Forelimb muscle (tissue), 1 donor: ENCODE measurements at places on chromosomes 1 and 21.

- no peak for DNase-seq
These were observed 42.1 kb upstream of the KIAA0040 start for GRCh38 chr1:175234639-175235038.

GRCh38 chr1:168405906-168406549, 125.4 kb downstream of the TBX19 start:
- no peak for DNase-seq

- no peak for DNase-seq
These were observed 2.5 kb downstream of the ADAR start for GRCh38 chr1:154605534-154605933.

DNA sequence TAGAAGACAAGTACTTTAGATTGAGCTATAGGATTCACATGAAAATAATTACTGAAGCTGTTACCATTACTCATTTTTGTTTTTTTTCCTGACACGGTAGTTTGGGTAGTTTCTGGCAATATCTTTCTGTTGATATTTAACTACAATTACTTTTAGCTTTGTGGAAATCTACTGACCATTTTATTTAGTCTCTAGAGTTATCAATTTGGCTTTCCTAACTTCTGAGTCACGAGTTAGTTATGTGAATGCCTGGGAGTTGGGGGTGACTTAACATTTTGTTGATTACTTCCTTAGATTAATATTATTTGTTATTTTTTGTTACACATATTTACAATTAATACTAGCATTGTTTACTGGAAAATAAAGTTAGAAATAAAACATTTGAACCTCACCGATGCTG, 160.6 kb downstream of the HMCN1 start:
- DNase-seq, result no peak

GRCh38 chr1:173422456-173422976, 54.6 kb upstream of the PRDX6 start:
- no peak for DNase-seq

DNA sequence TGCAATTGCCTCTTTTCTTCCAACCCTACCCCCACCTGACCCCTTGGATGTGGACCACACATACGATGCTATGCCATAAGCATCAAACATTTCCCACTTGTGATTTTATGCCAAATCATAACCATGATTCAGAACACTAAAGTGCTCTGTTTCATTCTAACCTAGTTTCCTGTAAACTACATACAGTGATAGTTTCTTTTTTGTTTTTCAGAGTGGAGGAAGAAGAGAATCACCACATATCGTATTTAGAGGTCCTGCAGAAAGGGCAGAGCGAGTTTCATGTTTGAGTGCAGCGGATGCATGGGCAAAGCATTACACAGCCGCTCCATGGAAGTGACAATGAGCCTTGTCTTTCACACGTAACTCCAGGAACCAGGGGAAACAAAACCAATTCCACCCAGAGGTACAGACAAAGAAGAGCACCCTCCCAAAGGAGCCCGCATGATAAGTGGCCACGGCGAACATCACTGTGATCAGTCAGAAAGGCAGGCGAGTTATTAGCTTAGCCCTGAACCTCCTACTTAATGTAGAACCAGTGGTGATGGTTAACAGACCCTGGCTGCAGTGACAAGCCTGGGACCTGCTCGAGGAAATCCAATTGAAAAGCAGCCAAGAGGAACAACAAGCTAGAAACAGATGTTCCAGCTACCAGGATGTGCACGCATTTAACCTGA, 64.0 kb upstream of the ZNF281 start:
- no peak for DNase-seq

- DNase-seq, result peak; percentile 47
These were observed 92.1 kb upstream of the POU3F1 start for GRCh38 chr1:38138498-38139233.

- no peak for DNase-seq
These were observed 105.7 kb upstream of the GUCA2B start for GRCh38 chr1:42047508-42047880.

DNA sequence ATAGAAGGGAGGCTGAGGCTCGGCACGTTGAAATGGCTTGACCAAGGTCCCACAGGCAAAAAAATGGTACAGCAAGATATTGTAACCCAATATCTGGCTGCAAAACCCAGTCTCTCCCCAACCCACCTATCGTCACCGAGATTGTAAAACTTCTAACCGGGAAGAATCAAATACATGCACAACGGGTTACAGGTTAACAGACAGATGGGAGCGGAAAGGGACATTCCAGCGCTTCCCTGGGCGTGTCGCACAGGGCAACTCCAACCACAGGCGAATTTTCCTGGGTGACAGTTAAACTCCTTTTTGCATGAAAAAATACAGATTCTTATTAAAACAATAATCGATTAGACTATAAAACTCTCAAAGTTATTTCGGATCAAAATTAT, 31.8 kb upstream of the JUN start:
- no peak for DNase-seq

DNA sequence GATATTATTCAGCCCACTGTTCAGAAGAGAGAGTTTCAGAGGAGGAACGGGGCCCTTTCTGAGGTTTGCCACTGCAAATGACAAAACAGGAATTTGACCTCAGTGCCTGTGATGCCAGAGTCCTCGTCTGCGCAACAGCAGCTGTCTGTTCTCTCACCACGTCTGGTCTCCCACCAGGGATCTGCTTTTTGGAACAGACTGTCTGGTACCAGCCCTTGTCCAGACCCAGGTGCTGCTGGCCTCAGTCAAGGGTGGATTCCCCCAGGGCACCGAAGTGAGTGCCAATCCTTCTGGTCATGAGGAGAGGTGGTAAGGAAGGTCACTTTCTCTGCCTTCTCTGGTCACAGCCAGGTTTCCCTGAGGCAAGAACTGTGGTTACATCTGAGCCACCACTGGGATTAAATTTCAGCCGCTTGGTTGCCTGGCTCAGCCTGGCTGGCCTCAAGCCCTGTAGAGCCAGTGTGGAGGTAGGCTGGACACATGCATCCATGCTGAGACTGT, 2.3 kb upstream of the BCAN start:
- DNase-seq, result no peak

GRCh38 chr1:2368053-2368744, 23.2 kb downstream of the MORN1 start:
- no peak for DNase-seq

- no peak for DNase-seq
These were observed 10.9 kb downstream of the TNFRSF25 start for GRCh38 chr1:6454856-6455751.

DNA sequence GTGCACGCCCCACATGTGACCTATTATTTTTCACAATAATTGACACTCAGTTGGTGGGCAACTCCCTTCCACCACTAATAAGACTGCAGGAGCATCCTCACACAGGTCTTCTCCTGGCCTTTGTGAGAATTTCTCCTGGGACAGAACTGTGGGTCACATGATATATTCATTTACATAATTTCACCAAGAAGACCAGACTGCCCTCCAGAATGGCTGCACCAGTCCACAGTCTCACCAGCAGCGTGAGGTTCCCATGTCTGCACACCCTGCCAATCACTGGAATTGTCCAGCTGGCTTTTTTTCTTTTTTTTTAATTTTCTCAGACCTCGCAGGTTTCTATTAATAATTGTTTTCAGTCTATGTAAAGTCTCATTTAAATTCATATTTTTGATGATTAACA, 41.3 kb downstream of the ATP1A1 start:
- no peak for DNase-seq

DNA sequence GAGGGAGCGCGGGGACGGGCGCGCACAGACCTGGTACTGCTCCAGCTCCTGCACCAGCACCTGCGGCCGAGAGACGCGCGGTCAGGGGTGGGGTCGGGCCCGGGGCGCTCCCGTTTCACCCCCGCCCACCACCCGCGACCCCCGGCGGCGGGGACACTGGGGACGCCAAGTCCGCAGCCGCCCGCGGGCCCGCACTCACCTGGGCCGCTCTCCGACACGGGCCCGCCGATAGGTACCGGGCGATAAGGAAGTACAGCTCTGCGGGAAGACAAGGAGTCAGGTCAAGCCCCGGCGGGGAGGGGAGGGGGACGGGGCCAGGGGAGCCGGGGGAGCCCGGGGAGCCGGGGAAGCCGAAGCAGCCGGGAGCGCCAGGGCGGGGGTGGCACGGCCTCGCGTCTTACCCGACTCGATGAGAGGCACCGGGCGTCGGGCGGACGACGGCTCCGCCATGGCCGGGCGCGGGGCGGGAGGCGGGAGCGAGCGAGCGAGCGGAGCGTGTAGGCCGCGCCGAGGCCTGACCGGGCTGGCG, 326 bp downstream of the BRWD1 start:
- no peak for DNase-seq

DNA sequence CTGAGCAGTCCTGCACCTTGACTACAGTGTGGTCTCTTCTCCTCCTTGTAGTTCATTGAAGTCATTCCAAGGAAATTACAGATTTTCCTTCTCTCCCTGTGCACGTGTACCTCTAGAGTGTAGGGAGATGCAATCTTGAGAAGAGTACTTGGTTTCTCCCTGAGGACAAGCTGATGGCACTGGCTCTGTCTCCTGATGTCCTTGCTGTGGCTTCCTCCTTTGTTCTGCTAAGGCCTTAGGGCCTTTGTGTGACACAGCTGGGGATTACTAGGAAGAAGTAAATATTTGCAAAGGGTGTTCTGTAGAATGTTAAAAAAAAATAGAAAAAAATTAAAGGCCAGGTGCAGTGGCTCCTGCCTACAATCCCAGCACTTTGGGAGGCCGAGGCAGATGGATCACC, 66.2 kb upstream of the APOBEC4 start:
- no peak for DNase-seq

GRCh38 chr1:90986953-90987352, 34.9 kb downstream of the ZNF644 start:
- DNase-seq, result no peak

GRCh38 chr1:176494436-176494835, 31.5 kb downstream of the PAPPA2 start:
- DNase-seq, result no peak

DNA sequence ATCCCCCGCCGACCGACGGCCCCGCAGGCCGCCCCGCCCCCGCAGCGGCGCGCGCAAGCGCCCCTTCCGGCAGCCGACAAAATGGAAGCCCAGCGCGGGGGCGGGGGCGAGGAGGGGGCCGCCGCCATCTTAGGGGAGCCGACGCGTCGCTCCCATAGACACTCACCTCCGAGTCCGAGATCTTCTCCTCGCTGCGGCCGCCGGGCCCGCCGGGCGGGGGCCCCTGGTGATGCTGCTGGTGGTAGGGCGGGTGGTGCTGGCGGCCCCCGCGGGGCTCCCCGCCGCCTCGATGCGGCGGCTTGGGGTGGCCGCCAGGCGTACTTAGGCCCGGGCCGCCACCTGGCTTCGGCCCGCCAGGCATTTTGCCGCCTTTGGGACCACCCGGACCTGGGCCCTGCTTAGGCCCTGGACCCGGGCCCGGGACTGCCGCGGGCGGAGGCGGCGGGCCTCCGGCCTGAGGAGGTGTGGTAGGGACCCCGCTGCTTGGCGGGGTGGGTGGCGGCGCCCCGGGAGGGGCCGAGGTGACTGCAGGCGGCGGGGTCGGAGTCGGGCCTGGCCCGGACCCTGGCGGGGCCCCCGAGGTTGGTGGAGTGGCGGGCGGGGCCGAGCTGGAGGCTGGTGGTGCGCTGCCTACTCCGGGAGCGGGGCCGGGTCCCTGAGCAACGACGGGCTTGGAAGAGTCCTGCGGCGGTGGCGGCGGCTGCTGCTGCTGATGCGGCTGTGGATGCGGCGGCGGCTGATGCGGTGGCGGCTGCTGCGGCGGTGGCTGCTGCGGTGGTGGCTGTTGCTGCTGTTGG, 691 bp downstream of the SFPQ start:
- no peak for DNase-seq

DNA sequence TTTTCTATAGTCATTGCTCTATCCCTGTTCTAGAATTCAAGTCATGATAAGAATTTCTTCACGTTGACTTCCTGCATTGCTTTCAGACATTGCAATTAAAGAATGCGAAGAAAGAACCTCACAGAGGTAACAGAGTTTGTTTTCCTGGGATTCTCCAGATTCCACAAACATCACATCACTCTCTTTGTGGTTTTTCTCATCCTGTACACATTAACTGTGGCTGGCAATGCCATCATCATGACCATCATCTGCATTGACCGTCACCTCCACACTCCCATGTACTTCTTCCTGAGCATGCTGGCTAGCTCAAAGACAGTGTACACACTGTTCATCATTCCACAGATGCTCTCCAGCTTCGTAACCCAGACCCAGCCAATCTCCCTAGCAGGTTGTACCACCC, 10.6 kb downstream of the APCS start:
- DNase-seq, result no peak

- no peak for DNase-seq
These were observed 78.7 kb upstream of the ATP1B1 start for GRCh38 chr1:169027607-169028320.

DNA sequence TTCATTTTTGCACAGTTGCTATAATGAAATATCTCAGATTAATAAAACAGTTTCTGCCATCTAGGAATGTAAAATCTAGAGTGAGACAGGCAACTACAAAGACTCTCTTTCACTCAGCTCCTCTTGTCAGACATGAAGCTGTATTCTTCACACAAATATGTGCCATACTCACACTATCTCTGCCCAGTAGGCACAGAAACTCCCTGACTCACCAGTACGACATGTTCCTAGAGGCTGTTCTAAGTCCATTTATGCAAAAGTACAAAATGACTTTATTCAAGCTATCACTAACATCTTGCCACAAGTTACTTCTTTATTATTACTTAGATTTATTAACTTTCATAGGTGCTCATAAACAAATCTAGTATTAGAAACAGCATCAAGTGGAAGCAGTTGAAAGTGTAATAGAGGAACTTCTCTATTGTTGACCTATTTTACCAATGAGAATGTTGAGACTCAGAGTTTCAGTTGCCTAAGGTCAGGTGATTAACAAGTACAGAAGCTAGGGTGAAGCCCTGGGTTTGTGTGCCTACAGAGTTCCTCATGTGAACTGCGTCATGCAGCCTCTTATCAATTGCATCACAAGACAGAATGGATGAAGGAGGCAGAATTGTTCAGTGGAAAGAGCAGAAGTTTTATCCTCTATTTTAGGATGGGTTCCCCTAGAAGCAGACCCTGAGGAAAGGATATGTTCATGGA, 98.9 kb downstream of the RGS2 start:
- no peak for DNase-seq

DNA sequence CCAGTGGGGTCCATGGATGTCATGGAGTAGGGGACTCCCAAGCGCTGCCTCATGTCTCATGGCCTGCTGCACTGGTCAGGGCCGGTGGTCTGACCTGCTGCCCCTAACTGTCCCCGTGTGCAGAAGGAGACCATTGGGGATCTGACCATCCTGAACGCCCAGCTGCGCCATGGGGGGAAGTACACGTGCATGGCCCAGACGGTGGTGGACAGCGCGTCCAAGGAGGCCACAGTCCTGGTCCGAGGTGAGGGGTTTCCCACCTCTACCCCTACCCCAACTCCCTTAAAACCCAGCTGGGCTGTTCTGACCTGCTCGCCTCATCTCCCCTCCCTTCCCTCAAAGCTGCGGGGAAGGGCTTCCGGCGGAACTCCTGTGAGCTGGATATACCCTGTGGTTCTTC, 18.6 kb downstream of the TMEM81 start:
- no peak for DNase-seq

GRCh38 chr1:157107702-157108101, 8.1 kb upstream of the ETV3L start:
- no peak for DNase-seq
